ENCODE measurements at places on chromosomes 13 and 19.

DNA sequence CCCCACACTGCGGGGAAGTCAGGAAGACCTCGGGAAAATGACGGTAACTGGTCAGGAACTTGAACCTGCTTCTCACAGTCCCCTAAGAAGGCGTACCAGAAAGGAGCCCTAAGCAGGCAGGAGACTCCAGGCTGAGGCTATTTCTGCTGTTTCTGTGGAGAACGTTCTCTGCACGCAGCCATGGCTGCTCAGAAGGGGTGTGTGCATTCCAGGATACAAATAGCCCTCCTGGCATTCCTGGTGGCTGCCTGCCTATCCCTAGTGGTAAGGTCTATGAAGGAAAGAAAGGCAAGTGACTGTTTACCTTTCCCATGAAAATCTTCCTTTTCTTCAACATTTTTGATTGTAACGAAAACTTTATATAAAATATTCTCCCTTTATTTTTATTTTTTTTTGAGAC lies 2.5 kb downstream of the SGCG start:
- DNase-seq = no peak

DNA sequence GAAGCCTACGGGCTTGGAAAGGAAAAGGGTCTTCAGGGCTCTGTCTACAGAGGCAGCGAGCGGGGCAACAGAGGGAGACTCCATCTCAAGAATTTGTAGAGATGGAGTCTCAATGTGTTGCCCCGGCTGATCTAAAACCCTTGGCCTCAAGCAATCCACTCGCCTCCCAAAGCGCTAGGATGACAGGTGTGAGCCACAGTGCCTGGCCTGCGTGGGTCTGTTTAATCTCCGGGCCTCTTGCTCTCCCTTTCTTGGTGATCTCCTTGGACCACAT lies 8.1 kb downstream of the RPS9 start:
- DNase-seq = no peak

DNA sequence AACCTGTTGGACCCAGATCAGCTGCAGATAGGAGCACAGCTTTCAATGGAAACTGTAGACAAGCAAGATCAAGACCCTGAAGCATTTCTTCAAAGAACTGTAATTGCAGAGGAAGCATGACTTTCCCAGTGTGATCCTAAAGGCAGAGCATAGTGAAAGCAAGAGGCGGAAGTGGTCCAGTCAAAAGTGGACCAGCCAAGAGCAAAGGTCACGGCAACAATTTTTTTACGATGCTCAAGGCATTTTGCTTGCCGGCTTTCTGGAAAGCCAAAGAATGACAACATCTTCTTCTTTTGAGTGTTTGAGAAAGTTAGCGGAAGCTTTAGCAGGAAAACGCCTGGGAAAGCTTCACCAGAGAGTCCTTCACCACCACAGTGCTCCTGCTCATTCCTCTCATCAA lies 111.6 kb downstream of the RNF17 start:
- no peak for DNase-seq

DNA sequence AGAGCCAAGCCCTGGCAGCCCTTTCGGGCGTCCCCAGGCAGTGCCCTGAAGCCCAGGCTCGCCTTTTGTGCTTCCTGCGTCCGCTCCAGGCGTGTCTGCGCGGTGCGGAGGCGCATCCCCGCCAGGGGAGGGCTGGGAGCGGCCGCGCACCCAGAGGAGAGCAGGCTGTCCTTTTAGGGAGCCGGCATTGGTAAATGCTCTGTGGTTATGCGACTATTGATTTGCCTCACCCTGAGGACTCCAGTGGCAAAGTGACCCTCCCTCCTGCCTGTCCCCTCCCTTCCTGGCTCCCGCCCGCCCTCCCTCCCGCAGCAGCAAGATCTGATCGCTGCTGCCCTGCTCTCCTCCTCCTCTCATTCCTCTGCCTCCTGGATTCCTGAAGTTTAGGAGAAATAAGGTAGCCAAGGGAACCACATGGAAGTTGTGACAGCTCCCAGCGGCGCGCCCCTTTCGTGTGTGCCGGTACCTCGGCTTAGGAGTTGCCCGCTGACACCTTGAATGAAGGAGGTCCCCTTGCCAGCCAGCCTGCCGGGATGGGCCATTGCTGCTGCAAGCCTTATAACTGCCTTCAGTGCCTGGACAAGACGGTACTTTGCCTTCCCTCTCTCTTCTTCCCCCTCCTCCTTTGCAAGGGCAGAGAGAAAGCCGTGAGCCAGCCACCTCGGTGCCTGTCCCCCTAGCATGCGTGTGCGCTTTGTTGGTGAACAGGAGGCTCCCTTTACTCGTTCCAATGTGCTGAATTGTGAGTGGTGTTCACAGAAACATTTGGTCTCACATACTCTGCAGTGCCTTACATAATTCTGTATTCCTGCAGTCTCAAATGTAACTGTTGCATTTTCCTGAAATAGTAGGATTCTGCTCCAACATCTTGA lies 166.9 kb downstream of the SLC7A1 start:
- DNase-seq = no peak

DNA sequence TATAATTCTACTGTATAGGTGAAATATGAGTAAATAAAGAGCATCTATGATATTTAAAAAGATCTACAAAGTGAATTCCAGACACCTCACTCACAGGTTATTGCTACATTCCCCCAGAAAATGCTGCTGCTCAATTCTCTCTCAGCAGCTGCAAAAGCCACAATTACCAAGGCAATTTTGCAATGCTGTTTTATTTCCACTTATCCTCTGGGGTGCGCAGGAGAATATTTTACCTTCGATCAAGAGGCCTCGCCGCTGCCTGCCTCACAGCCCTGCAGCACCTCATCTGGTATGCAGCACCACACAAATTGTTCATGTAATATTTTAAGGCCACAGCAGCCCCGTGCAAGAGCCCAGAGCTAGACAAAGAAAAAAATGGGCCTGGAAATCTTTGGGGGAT lies 333.2 kb downstream of the DNAJC15 start:
- no peak for DNase-seq

GRCh38 chr13:76928456-76928855 lies 19.9 kb upstream of the ACOD1 start:
- DNase-seq = no peak

DNA sequence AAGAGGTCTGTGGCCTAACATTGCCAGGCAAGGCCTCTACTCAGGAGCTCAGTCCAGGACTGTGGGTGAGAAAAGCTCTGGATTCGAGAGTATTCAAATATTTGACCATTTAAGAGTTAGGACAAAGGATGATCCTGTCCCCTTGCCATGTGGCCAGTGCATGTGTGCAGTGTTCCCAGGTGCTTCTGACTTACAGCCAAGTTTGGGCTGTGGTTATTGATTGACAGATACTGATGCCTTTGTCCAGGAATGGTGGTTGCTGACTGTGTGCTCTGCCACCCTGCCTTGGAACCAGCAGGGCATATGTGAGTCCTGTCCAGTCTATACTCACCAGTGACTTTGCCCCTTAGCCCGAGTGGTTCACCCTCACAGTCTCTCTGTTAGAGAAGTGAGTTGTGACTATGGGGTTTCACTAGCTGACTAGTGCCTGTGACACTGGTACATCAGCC lies 51.9 kb downstream of the GARRE1 start:
- DNase-seq = peak; percentile 73

GRCh38 chr13:51714663-51715168 lies 89.2 kb downstream of the DHRS12 start:
- no peak for DNase-seq

Measured in colonic mucosa (tissue), 4 donors.